Activated T-helper 2 cell treated with anti-CD3 and anti-CD28 coated beads, Interferon-gamma antibody, Interleukin-2, Interleukin-4, amounts not matched to agents 10 μg/mL and 5 μg/mL and 100 μg/mL, durations not matched to agents 14 hours and 24 hours and 36 hours (primary cell): ENCODE measurements at places on chromosomes 2 and 18. TPM values are rescaled to one million over a fixed set of nuclear protein-coding genes. Genes with fewer than 3 reads are reported as not detected.

- no peak for DNase-seq
Measured at GRCh38 chr2:19807866-19808265, 93.9 kb downstream of the TTC32 start.

TMEM87B gene
- 15.8 and 16.5 TPM in 2 replicates for total RNA-seq

- no peak for DNase-seq
Measured at GRCh38 chr2:234309431-234309830, 187.4 kb downstream of the ARL4C start.

GRCh38 chr2:128793404-128793803 is 474.7 kb upstream of the HS6ST1 start:
- no peak for DNase-seq

INHBB gene
- not detected in 2 replicates for total RNA-seq
